ENCODE measurements at places on chromosomes 4 and X. TPM values are rescaled to one million over a fixed set of nuclear protein-coding genes. Genes with fewer than 3 reads are reported as not detected.

- H3K36me3 ChIP-seq: no peaks in the 10 kb centered on the region
- H3K4me3 ChIP-seq: no peak overlapping the region
- no peaks in the 10 kb centered on the region for H3K4me1 ChIP-seq
- no peak overlapping the region for H3K27ac ChIP-seq
Observed at GRCh38 chr4:106930522-106930921, 105.6 kb downstream of the DKK2 start.

The NXF2 gene
- not detected for total RNA-seq

The TCP11X2 gene
- total RNA-seq: not detected

The PAGE2B gene
- total RNA-seq: 0.99 TPM

The SLC25A53 gene
- 5.1 TPM for total RNA-seq

The DCLK2 gene
- not detected for total RNA-seq

GRCh38 chr4:26252349-26253025 lies 68.3 kb upstream of the RBPJ start:
- no peaks in the 10 kb centered on the region for H3K36me3 ChIP-seq
- H3K27me3 ChIP-seq: no peaks in the 10 kb centered on the region
- no peak overlapping the region for H3K4me3 ChIP-seq
- no peak for DNase-seq
- no peak overlapping the region for H3K27ac ChIP-seq

The AMOT gene
- total RNA-seq: 1.6 TPM

- H3K36me3 ChIP-seq: no peaks in the 10 kb centered on the region
- no peak for DNase-seq
- H3K27me3 ChIP-seq: no peaks in the 10 kb centered on the region
- no peak overlapping the region for H3K27ac ChIP-seq
- no peak overlapping the region for H3K4me3 ChIP-seq
Observed at GRCh38 chr4:84722720-84723119, 139.8 kb downstream of the CDS1 start.

GRCh38 chr4:141255016-141255415 lies 34.3 kb downstream of the ZNF330 start:
- no peaks in the 10 kb centered on the region for H3K4me1 ChIP-seq
- peaks cover 5% of the 10 kb centered on the region for H3K27me3 ChIP-seq
- no peak overlapping the region for H3K27ac ChIP-seq
- no peak overlapping the region for H3K4me3 ChIP-seq

DNA sequence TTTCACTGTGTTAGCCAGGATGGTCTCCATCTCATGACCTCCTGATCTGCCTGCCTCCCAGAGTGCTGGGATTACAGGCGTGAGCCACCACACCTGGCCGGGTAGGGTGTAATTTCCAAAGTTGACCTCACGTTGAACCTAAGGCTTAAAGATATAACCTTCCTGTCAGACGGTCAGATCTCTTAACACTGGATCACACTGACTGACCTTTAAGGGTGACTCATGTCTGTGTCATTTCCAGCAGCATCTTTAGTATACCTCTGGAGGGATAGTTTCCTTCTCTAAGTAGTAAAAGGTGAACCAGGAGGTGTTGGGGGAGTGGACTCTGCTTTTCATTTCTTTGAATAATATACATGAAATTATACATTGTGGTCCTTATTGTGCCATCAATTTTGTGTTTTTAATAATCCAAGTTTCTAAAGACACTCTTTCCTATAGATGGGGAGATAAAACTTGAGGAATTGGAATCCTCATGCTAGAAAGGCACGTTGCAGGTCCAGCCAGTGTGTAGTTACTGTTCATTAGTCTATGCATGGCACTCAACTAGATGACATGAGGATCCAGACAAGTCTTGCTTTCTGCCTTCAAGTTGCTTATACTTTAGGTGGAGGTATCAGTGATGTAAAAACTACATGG lies 45.7 kb downstream of the ARHGAP10 start:
- no peaks in the 10 kb centered on the region for H3K36me3 ChIP-seq
- H3K4me3 ChIP-seq: no peak overlapping the region
- H3K27me3 ChIP-seq: no peaks in the 10 kb centered on the region
- no peak overlapping the region for H3K27ac ChIP-seq
- peaks cover 6% of the 10 kb centered on the region for H3K4me1 ChIP-seq

GRCh38 chr4:74543983-74544382 lies 99.0 kb downstream of the AREG start:
- H3K36me3 ChIP-seq: no peaks in the 10 kb centered on the region
- H3K4me1 ChIP-seq: no peaks in the 10 kb centered on the region
- H3K27ac ChIP-seq: no peak overlapping the region
- no peak overlapping the region for H3K4me3 ChIP-seq
- H3K27me3 ChIP-seq: no peaks in the 10 kb centered on the region

DNA sequence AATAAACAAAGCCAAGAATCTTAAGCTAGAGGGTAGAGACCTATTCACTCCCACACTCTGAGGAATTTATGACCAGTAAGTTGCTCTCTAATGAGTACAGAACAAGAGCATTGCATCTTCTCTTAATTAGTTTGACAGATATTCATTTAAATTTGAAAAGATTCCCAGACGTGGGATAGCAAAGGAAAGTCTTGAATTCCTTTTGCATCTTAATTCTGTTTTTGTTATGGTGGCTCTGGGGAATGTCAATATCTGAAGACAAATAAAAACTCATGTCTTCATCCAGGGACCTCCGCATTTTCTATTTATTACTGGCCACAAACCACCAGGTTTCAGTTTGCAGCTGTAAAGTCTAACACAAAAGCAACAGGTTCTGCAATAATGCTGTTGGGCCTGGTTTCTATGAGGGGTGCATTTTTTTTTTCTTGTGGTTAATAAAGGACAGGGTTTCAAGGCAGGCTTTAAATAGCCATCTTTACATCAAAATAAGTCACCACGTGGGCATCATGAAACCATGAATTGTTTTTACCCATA lies 172.3 kb downstream of the SHROOM3 start:
- H3K4me3 ChIP-seq: no peak overlapping the region
- H3K27me3 ChIP-seq: no peaks in the 10 kb centered on the region
- H3K4me1 ChIP-seq: no peaks in the 10 kb centered on the region
- DNase-seq: no peak
- H3K27ac ChIP-seq: no peak overlapping the region
- H3K36me3 ChIP-seq: no peaks in the 10 kb centered on the region

The SLC25A14 gene
- 12.2 TPM for total RNA-seq

DNA sequence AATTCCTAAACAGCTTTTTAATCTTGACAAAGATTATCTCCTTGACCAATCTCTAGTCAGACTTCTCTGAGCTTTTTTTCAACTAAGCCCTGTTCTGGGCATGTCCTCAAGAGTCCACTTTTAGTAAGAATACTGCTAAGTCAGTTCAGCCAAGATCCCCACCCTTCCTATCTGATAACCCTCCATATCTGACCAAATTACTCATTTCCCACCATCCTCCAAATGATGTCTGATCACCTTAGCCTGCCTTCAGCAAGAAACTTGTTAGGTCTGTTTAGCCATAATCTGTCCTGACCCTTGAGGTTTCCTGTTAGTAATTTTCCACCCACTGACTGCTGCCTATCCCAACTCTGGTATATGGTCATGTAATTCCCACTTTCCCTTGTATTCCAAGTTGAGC lies 65.2 kb downstream of the FAM13A start:
- H3K4me1 ChIP-seq: no peaks in the 10 kb centered on the region
- DNase-seq: no peak
- H3K27me3 ChIP-seq: no peaks in the 10 kb centered on the region
- H3K4me3 ChIP-seq: no peak overlapping the region

GRCh38 chr4:148747721-148748268 lies 305.6 kb upstream of the NR3C2 start:
- no peaks in the 10 kb centered on the region for H3K27me3 ChIP-seq
- H3K27ac ChIP-seq: no peak overlapping the region
- DNase-seq: no peak
- no peak overlapping the region for H3K4me3 ChIP-seq
- H3K36me3 ChIP-seq: no peaks in the 10 kb centered on the region

- peaks cover 14% of the 10 kb centered on the region for H3K27me3 ChIP-seq
- no peak within 1 kb of the TSS for H3K27ac ChIP-seq
- H3K4me3 ChIP-seq: no peak within 1 kb of the TSS
- H3K36me3 ChIP-seq: no peaks in the 10 kb centered on the region
Observed at GRCh38 chrX:11665168-11666111, at the start of gene ARHGAP6. Gene ARHGAP6, minus strand, starts transcription at chrX:11665920. Its CDS starts 1,092 bp downstream, at chrX:11664828.

DNA sequence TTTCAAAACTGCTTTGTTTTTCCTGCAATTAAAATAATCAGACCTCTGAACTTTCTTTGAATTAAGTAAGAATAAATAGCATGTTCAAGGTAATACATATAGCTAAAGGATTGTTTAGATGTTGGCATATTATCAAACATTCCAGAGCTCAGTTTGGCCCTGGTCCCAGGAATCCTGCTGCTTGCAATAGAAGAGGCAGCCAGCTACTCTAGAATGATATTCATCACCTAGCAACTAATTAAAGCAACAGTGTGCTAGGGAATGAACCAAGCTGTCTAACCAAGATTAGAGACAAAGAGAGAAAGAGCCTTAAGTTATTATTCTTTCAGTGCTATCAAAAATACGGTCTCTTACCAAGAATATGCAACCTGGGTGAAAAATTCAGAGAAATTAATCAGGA lies 460.9 kb downstream of the GABRG1 start:
- no peaks in the 10 kb centered on the region for H3K36me3 ChIP-seq
- H3K27ac ChIP-seq: no peak overlapping the region
- no peaks in the 10 kb centered on the region for H3K4me1 ChIP-seq
- DNase-seq: no peak
- no peak overlapping the region for H3K4me3 ChIP-seq

DNA sequence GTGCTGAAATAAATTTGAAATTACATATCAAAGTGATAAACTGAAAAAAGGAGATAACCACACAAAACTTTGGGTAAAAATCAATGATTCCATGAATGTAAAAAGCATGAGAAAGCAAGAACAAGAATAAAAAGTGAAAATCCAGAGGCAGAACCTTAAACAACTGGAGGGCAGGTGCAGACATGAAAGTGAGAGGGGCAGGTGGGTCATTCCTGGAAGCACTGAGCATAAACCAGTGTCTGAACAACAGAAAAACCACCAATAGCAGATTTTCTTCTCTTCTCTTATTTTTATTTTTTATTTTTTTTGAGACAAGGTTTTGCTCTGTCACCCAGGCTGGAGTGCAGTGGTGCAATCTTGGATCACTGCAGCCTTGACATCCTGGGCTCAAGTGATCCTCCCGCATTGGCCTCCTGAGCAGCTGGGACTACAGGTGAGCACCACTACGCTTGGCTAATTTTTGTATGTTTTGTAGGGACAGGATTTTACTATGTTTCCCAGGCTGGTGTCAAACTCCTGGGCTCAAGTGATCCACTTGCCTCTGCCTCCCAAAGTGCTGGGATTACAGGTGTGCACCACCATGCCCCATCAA lies 46.8 kb upstream of the GPR78 start:
- H3K36me3 ChIP-seq: no peaks in the 10 kb centered on the region
- DNase-seq: no peak
- no peaks in the 10 kb centered on the region for H3K4me1 ChIP-seq
- no peaks in the 10 kb centered on the region for H3K27me3 ChIP-seq
- no peak overlapping the region for H3K4me3 ChIP-seq
- no peak overlapping the region for H3K27ac ChIP-seq

DNA sequence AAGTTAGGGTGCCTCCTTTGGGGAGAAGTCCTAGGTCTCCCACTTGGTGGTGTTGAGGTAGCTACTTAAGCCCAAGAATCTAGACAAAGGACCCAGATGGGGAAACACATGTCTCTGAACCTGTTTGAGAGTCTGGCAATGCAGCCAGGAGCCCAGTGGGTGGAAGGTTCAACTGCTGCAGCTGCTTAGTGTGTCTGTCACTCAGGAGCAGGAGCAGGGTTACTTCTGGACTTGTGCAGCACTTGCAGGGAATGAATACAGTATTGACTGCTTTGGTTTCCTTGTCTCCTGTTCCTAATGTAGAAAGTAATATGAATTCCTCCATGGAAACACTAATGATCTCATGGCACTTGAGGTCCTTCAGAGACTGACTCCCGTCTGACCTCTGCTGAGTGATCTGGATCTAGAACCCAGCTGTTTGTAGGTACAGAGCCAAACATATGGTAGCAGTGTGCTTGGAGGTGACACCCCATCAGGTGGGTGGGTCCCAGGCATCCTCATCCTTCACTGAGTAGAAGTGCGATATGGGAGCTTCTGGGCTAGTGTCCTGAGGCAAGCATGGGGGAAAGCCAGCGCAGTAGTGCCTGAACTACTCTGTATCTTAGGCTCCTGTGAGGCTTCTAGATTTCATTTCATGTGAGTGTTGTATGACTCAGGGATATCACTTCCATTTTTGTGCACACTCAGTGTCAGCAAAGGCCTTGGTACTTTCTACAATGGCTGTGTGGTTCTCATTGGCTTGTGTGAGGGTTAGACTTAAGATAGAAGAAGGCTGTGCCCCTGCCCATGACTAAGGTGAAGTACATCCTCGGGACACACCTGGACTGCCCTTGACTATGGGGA lies 85.0 kb upstream of the WDR1 start:
- H3K27ac ChIP-seq: no peak overlapping the region
- no peak for DNase-seq
- no peaks in the 10 kb centered on the region for H3K4me1 ChIP-seq
- no peaks in the 10 kb centered on the region for H3K27me3 ChIP-seq

The CACNA1F gene
- total RNA-seq: 1.1 TPM

The CXCL13 gene
- total RNA-seq: not detected

DNA sequence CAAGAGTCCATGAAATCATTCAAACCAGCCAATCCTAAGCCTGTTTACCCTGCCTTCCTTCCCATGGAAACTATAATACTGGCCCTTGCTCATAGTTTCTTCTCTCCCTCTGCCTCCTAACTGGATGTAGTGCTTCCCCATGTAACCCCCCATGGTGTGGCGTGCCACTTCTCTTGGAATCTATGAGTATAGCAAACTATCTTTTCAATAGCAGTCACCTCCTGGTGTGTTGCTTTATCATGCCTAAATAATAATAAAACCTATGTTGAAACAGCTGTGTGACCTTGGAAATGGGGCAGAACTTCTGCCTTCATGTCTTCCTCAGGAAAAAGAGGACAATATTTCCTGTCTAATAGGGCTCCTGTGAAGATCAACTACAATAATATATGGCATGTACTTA lies 234.8 kb upstream of the EDNRA start:
- no peak for DNase-seq
- H3K27ac ChIP-seq: no peak overlapping the region
- no peaks in the 10 kb centered on the region for H3K4me1 ChIP-seq
- H3K27me3 ChIP-seq: no peaks in the 10 kb centered on the region

- no peak for DNase-seq
- H3K36me3 ChIP-seq: peaks cover 68% of the 10 kb centered on the region
- no peaks in the 10 kb centered on the region for H3K27me3 ChIP-seq
- H3K4me3 ChIP-seq: no peak overlapping the region
Observed at GRCh38 chrX:19540076-19540475, 24.8 kb upstream of the MAP3K15 start.

- H3K36me3 ChIP-seq: no peaks in the 10 kb centered on the region
- no peak overlapping the region for H3K27ac ChIP-seq
- H3K4me3 ChIP-seq: no peak overlapping the region
- no peaks in the 10 kb centered on the region for H3K4me1 ChIP-seq
- no peak for DNase-seq
- peaks cover 4% of the 10 kb centered on the region for H3K27me3 ChIP-seq
Observed at GRCh38 chr4:87855559-87855958, 22.8 kb downstream of the MEPE start.

The CFP gene
- total RNA-seq: 18.3 TPM

GRCh38 chr4:107094332-107094731 lies 58.2 kb upstream of the DKK2 start:
- no peak overlapping the region for H3K4me3 ChIP-seq
- no peaks in the 10 kb centered on the region for H3K36me3 ChIP-seq
- H3K27me3 ChIP-seq: no peaks in the 10 kb centered on the region
- H3K27ac ChIP-seq: no peak overlapping the region
- DNase-seq: no peak

The TMSB15C gene
- 4.1 TPM for total RNA-seq

- H3K4me3 ChIP-seq: no peak overlapping the region
- no peaks in the 10 kb centered on the region for H3K36me3 ChIP-seq
- DNase-seq: no peak
- H3K27me3 ChIP-seq: no peaks in the 10 kb centered on the region
- no peaks in the 10 kb centered on the region for H3K4me1 ChIP-seq
- no peak overlapping the region for H3K27ac ChIP-seq
Observed at GRCh38 chr4:110119880-110120279, 78.5 kb downstream of the ELOVL6 start.
